ENCODE measurements at places on chromosomes 5 and 9.

- DNase-seq, result no peak
These were observed 130.8 kb downstream of the MACIR start for GRCh38 chr5:103389357-103389756.

DNA sequence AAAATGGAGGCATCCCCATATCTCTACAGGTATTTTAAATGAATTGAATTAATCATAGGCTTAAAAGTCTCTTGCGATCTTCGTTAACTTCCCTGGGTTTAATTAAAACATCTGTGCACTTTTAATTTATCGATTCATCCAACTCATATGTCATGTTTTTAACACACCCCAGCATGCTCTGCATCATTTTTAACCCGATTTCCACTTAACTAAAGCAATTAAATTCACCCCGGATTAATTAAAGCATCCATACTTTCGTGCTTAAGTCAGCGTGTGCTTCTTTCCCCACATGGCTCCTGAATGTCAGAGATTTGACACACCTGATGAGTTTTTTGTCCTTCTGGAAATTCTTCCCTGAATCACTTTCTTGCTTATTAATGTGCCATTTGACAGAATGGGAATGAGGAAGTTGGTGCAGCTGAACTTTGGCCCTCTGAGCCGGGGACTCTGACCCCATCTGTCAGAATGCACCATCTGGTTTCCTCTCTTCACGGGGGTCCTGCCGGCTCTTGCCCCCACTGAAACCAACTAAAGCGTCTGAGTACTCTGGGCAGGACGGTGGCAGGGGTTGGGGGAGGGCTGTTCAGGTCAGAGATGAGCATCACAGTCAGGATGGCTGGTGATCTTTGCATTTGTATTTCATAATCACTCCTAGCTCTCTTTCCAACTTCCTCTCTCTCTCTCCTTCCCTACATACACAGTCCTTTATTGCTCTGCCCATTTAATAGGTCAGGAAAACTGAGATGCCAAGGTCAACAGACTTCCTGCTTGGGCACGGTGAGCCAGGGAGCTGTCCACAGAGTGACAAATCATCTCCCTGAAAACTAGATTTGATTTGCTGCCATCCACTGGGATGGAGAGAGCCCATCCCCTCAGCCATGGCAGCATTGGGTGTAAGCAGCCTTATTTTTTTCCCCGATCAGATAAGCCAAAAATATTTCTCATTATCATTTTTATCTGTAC, 180.3 kb upstream of the WWC1 start:
- DNase-seq, result no peak

- no peak for DNase-seq
These were observed 61.8 kb downstream of the ELL2 start for GRCh38 chr5:95899829-95900228.

- DNase-seq, result peak; percentile 3
These were observed 1.3 kb downstream of the PCSK5 start for GRCh38 chr9:75891771-75892215.

GRCh38 chr5:1698589-1699316, 100.9 kb downstream of the MRPL36 start:
- no peak for DNase-seq

- no peak for DNase-seq
These were observed 139.4 kb downstream of the ATG10 start for GRCh38 chr5:82111191-82111590.

GRCh38 chr5:87899208-87899661, 369.4 kb downstream of the TMEM161B start:
- DNase-seq, result no peak

DNA sequence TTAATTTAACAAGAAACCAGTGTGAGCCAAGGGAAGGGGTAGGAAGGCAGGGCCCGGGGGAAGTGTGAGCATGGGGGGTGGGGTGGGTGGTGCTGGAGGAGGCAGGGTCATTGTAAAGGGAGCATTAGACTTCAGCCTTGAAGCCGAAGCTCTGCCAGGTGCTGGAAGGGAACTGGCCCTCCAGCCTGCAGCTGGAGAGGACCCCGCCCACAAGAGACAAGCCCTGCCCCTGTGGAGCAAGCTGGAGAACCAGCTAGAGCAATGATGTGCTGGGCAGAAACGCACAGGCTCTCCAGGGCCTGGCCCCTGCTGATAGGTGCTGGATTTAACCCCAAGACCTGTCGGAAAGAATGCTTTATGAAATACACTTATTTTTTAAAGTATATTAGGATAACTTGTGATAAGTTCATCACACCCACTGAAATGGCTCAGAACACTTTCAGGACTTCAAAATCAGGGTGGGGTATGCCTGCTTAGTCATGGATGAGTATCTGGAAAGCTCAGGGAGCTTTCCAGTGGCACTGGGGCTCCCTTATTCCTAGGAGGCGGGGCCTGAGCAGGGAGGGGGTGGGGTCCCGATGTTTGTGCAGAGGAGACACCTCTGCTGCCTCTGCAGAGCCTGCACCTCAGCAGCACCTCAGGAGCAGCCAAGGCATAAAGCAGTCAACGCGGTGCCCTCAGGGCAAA, 27.1 kb downstream of the UBE2QL1 start:
- DNase-seq, result no peak

DNA sequence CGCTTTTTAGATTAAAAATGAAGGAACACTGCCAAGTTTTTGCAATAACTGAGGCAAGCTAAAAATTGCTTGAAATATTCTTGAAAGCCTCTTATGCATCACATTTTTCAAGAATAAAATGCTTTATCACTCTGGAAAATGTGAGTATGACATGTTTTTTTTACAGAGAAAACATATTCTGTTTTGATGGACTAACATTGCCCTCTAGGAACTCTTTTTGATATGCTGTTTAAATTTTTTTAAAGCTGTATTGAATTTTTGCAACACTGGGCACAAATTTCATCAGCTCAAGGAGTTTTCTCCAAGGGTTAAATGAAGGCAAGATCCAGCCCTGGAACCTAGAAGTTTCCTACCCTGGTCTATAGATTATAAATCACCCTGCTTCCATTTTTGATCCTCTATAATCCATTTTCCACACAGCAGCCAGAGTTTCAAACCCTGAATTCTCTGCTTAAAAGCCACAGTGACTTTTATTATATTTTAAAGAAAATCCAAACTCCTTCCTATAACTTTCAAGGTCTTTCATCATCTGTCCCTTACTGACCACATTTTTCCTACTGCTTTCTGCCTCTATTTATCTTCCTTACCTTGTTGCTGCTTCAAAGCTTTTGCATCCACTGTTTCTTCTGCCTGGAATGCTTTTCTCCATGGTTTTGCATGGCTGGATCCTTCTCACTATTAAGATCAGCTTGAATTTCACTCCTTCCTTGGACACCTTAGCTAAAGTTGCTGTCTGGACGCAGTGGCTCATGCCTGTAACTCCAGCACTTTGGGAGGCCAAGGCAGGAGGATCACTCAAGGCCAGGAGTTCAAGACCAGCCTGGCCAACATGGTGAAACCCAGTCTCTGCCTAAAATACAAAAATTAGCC, 60.9 kb downstream of the IL31RA start:
- peak; percentile 73 for DNase-seq

- no peak for DNase-seq
These were observed 770.2 kb upstream of the DMAC1 start for GRCh38 chr9:8569823-8570222.

DNA sequence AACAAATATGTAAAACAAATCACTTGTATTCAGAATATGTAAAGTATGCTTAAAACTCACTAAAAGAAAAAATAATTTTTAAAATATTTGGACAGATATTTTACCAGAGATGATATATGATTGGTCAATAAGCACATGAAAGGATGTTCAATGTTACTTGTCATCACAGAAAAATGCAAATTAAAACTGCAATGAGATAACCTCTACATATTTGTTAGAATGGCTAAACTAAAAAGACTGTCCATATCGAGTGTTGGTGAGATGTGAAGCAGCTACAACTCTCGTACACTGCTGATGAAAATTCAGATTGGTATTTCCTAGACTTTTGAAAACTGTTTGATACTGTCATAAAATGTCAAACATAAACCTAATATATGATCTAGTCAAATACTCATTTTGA, 685.1 kb downstream of the DTWD2 start:
- no peak for DNase-seq

DNA sequence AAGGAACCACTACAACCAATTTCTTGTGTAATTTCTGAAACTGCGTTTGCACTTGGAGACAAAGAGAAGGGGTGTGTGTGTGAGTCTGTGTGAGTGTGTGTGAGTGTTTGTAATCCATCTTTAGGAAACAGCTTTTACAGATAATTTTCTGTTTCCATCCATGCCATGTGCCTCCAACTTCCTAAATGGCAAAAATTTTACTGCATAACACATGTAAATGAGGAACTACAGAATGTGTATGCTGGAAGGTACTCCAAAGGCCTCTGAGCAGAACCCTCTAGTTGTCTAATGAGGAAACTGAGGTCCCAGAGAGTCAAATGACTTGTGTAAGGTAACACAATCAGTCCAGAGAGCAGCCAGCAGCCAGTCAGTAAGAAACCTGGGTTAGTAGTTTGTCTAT, 20.8 kb downstream of the MAMDC2 start:
- no peak for DNase-seq

DNA sequence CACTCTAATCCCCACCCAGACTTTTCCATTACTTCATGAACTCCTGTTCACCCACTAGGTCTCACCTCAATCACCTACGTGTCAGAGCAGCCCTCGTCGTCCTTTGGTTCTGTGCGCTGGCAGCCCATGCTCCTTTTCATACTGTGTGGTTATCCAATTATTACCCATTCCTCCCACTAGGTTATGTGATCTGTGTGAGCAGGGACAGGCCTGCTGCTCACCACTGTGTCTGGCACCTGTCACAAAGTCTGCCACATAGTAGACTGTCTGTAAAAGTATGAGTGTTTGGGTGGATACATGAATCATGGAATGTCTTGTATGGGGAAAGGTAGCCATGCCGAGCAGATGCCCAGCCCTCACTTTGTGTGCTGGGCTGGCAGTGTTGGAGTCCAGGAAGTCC, 12.1 kb upstream of the SMAD5 start:
- DNase-seq, result no peak

GRCh38 chr5:137292461-137293027, 206.6 kb downstream of the SPOCK1 start:
- no peak for DNase-seq

- no peak for DNase-seq
These were observed 29.3 kb downstream of the B4GALT1 start for GRCh38 chr9:33137781-33138264.
